Purkinje cell (primary cell): ENCODE measurements at places on chromosomes 3 and 15. TPM values are rescaled to one million over a fixed set of nuclear protein-coding genes. Genes with fewer than 3 reads are reported as not detected.

The ANKRD34C gene
- polyA plus RNA-seq, result 4.0 and 5.0 TPM in 2 replicates

The PP2D1 gene
- polyA plus RNA-seq, result not detected in 2 replicates

The ZNF385D gene
- polyA plus RNA-seq, result 179 and 191 TPM in 2 replicates

The LXN gene
- polyA plus RNA-seq, result 6.4 and 11.9 TPM in 2 replicates

The NXPE3 gene
- polyA plus RNA-seq, result 29.7 and 35.0 TPM in 2 replicates

The ERC2 gene
- polyA plus RNA-seq, result 11.0 and 24.8 TPM in 2 replicates

The SYNPR gene
- polyA plus RNA-seq, result 8.6 and 36.9 TPM in 2 replicates

The WNT7A gene
- 0.69 TPM in 1 of 2 replicates, not detected in the other for polyA plus RNA-seq

The GXYLT2 gene
- polyA plus RNA-seq, result 0.42 and 0.69 TPM in 2 replicates

The SEMA3B gene
- polyA plus RNA-seq, result 0.27 and 0.28 TPM in 2 replicates

The CPNE9 gene
- 6.6 and 12.5 TPM in 2 replicates for polyA plus RNA-seq

The DPPA2 gene
- not detected in 2 replicates for polyA plus RNA-seq

The PLEKHO2 gene
- 0.57 and 0.93 TPM in 2 replicates for polyA plus RNA-seq

The PROS1 gene
- polyA plus RNA-seq, result 4.8 and 6.2 TPM in 2 replicates

The COPS2 gene
- 105 and 140 TPM in 2 replicates for polyA plus RNA-seq

The TRH gene
- polyA plus RNA-seq, result 0.40 TPM in 1 of 2 replicates, not detected in the other

The FEZF2 gene
- 3.8 TPM in 1 of 2 replicates, not detected in the other for polyA plus RNA-seq

The C3orf62 gene
- 6.3 and 6.5 TPM in 2 replicates for polyA plus RNA-seq

The DTWD1 gene
- 25.2 and 71.6 TPM in 2 replicates for polyA plus RNA-seq

The AGTR1 gene
- polyA plus RNA-seq, result 2.9 and 6.6 TPM in 2 replicates

The NTRK3 gene
- polyA plus RNA-seq, result 20.6 and 23.4 TPM in 2 replicates

The CCR8 gene
- not detected in 2 replicates for polyA plus RNA-seq

The ARHGEF3 gene
- polyA plus RNA-seq, result 10.4 and 14.5 TPM in 2 replicates

The CCDC54 gene
- not detected in 2 replicates for polyA plus RNA-seq

The PARP15 gene
- polyA plus RNA-seq, result 2.2 and 2.7 TPM in 2 replicates

The C2CD4B gene
- polyA plus RNA-seq, result 0.29 TPM in 1 of 2 replicates, not detected in the other

The MOBP gene
- 2.7 and 4.5 TPM in 2 replicates for polyA plus RNA-seq

The BTBD1 gene
- polyA plus RNA-seq, result 208 and 224 TPM in 2 replicates

The RTP4 gene
- polyA plus RNA-seq, result not detected in 2 replicates

The NEDD4 gene
- 0.21 TPM in 1 of 2 replicates, not detected in the other for polyA plus RNA-seq

The GOLGA8R gene
- polyA plus RNA-seq, result not detected in 2 replicates

The EXOG gene
- polyA plus RNA-seq, result 11.1 and 16.2 TPM in 2 replicates

The SLC12A8 gene
- 3.0 and 3.8 TPM in 2 replicates for polyA plus RNA-seq

The RPP25 gene
- not detected in 2 replicates for polyA plus RNA-seq

The ANKRD63 gene
- polyA plus RNA-seq, result not detected in 2 replicates

The SNAPC5 gene
- polyA plus RNA-seq, result 150 and 167 TPM in 2 replicates

The CKMT1B gene
- polyA plus RNA-seq, result 73.4 and 92.8 TPM in 2 replicates

The KNL1 gene
- not detected in 2 replicates for polyA plus RNA-seq

The C15orf62 gene
- 0.21 TPM in 1 of 2 replicates, not detected in the other for polyA plus RNA-seq

The ISLR gene
- 1.6 and 3.0 TPM in 2 replicates for polyA plus RNA-seq

The SKOR1 gene
- 26.2 and 35.5 TPM in 2 replicates for polyA plus RNA-seq

The PLCL2 gene
- polyA plus RNA-seq, result 0.77 and 3.1 TPM in 2 replicates

The CKMT1A gene
- 53.6 and 81.7 TPM in 2 replicates for polyA plus RNA-seq

The CFAP92 gene
- 0.13 and 0.34 TPM in 2 replicates for polyA plus RNA-seq

The MYZAP gene
- 3.5 TPM in 1 of 2 replicates, not detected in the other for polyA plus RNA-seq

The IL5RA gene
- polyA plus RNA-seq, result 0.05 TPM in 1 of 2 replicates, not detected in the other

The VWA5B2 gene
- 0.89 and 2.1 TPM in 2 replicates for polyA plus RNA-seq

The LRRC28 gene
- 16.1 and 31.0 TPM in 2 replicates for polyA plus RNA-seq

The CHDH gene
- polyA plus RNA-seq, result 0.75 and 1.2 TPM in 2 replicates

The FSTL1 gene
- polyA plus RNA-seq, result 1.7 and 2.1 TPM in 2 replicates

The CSPG5 gene
- 1.7 TPM in 1 of 2 replicates, not detected in the other for polyA plus RNA-seq

The MLF1 gene
- 70.6 and 86.1 TPM in 2 replicates for polyA plus RNA-seq

The TGM4 gene
- polyA plus RNA-seq, result not detected in 2 replicates
